ENCODE measurements at places on chromosomes 7 and 10.
A peak's percentile ranks its signal among the peaks of the same experiment; 100 is the strongest.

- peak; percentile 86 for DNase-seq
Observed at GRCh38 chr10:99661377-99661763, 2.1 kb downstream of the ENTPD7 start.

DNA sequence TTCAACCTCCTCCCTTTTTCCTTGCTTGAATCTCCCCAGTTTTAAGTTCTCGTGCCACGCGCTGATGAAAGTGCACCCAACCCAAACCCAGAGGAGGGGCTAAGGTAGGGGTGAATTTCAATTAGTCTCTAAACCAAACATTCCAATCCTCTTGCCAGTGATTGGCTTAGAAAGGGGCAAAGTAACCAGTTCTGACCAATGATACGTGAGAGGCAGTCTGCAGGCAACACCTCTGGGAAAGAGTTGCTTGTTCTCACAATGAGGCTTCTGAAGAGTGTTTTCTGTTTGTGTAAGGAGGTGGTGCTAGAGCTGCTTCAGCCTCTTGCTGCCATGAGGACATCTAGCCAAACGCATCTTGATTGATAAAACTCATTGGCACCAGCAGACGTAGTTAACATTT, 21.8 kb downstream of the SLC35G1 start:
- no peak for DNase-seq

GRCh38 chr10:100725869-100726426, 19.4 kb upstream of the PAX2 start:
- no peak for DNase-seq

DNA sequence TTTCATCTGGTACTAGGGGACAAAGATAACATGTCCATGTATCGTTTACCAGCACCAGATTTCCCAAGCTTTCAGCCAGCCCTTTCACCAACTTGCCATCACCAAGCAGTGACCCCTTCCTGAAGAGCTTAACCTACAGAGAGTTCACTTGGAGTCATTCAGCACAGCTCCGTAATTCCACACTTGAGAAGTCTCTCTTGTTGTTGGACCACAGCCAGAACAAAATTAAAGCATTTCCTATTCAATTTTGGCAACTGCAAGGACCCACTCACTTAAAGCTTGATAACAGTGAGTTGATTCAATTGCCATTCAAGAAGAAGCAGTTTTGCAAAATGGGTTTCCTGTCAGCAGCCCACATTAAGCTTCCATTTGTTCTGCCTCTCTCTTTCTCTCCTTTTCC, 88.5 kb upstream of the LRRTM3 start:
- DNase-seq: no peak

DNA sequence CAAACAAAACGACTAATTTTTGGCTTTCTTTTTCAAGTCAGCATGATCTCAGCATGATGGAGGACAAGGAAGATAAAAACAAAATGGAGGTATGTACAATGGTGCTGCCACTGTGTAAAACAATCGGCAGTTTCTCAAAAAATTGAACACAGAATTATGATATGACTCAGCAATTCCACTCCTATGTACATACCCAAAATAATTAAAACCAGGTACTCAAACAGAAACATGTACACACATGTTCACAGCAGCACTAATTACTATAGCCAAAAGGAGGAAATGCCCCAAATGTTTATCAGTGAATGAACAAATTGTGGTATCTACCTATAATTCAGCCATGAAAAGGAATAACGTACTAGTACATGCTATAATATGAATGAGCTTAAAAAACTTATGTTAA, 29.9 kb downstream of the SNX13 start:
- DNase-seq: no peak

- DNase-seq: peak; percentile 15
Observed at GRCh38 chr7:102111061-102112041, 175.3 kb upstream of the SH2B2 start.

DNA sequence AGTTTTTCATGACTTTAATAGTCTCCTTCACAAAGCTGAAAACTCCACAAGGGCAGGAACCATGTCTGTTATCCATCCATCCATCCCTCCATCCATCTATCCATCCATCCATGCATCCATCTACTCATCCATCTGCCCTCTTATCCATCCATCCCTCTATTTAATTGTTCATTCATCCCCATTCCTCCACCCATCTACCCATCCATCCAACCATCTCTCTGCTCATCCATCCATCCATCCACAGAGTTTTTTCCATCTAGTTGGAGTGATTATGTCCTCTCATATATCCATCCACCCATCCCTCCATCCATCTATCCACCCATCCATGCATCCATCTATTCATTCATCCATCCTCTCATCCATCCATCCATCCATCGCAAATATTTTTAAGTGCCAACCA, 237.9 kb downstream of the EMX2 start:
- DNase-seq: no peak

DNA sequence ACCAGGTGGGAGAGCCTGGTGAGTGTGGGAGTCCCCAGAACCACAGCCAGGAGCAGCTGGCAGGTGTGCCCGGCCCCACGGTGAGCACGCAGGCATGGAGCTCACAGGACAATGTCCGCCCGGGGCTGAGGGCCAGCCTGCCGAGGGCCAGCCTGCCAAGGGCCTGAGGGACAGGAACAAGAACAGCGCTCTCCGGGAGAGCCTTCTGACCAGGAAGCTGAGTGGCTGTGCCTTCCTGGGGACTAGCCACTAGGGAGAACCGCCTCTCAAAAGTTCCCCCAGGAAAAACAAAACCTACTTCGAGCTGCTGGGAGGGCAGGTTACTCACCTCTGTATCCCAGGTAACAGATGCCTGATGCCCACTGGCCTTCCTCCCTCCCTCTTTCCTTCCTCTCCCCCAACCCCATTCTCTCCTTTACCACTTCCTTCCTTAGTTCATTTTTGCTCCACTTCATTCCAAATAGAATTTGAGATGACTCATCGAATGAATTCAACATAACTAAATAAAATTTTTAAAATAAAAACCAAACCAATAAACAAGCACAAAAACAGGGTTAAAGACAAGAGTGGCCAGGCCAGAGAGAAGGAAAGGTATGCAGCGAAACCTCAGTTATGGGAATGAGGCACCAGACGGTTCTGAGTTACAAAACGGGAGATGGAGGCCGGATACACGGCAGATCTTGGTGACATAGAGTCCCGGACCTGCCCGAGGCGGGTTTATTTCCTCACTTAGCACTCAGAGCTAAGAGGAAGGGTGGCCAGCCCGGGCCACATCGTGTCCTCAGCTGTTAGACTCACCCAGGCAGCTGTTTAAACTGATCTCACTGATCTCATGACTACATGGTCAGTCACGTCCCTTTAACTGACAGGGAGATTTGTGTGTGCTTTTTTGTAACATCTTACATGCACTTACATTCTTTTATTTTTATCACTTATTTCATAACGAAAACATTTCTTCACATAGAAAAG, 128.5 kb downstream of the TNS3 start:
- peak; percentile 87 for DNase-seq

GRCh38 chr10:89503652-89504370, 31.6 kb downstream of the SLC16A12 start:
- peak; percentile 25 for DNase-seq

Data from fibroblast of skin of back (primary cell).